ENCODE measurements at places on chromosomes 16 and 17.

GRCh38 chr16:78961464-78961863, 639.1 kb downstream of the MAF start:
- DNase-seq: no peak

- DNase-seq: no peak
Observed at GRCh38 chr17:8631554-8631877, 991 bp upstream of the MYH10 start.

- no peak for DNase-seq
Observed at GRCh38 chr17:32275060-32276042, 9.7 kb downstream of the RHBDL3 start.

GRCh38 chr16:75019586-75019985, 20.8 kb downstream of the ZNRF1 start:
- no peak for DNase-seq

- DNase-seq: no peak
Observed at GRCh38 chr17:39751637-39752036, 13.9 kb downstream of the GRB7 start.

- DNase-seq: no peak
Observed at GRCh38 chr17:78449983-78450595, 71.6 kb downstream of the PGS1 start.

DNA sequence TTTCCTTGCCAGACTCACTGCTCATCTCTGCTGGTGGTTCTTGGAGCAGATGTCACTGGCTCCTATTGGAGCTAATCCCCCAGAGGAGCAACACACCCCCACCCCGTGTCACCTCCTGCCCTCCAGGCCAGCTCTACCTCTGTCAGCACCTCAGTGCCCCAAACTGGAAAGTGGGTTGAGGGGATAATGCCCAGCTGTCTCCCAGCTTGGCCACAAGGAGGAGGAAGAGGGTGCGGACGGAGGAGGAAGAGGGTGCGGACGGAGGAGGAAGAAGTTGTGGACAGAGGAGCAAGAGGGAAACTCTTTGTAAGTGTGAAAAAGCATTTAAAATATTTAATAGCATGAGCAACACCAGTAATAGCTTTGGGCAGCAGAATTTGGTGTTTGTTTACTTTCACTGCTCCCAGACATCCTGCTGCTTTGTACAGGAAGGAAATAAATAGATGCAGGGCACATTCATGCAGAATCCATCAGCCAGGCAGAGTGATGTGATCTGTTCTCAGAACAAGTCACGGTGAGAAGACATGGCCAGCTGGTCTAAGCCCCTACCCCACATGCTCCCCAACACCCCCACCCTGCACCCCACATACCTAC, 82.5 kb downstream of the C17orf67 start:
- DNase-seq: no peak

- DNase-seq: peak; percentile 74
Observed at GRCh38 chr17:39736319-39737165, 1.2 kb upstream of the GRB7 start.
